Stimulated activated CD4-positive, alpha-beta T cell treated with anti-CD3 and anti-CD28 coated beads, Interleukin-4, amount 100 ng/mL, for 1 hour (primary cell): ENCODE measurements at places on chromosomes 5 and 9.

DNA sequence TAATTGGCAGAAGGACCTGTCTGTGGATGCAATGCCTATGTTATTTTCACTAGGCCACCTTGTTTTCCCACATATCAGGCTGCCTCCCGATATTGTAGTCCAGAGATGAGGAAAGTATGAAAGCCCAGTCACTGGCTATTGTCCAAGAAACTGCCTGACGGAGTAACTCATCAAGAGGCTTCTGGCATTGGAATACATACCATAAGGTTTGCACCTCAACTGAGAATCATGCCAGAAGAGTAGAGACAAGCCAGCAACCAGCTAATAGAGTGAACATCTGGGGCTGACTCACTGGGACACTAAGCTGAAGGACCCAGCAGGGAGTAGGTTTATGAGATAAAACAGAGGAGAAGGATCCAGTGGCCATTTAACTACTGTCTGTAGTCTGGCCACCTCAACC lies 137.2 kb upstream of the FST start:
- DNase-seq, result no peak

- no peak for DNase-seq
Observed at GRCh38 chr5:160423099-160423498, 1.4 kb downstream of the PTTG1 start.

- no peak for DNase-seq
Observed at GRCh38 chr5:169356181-169356580, 55.2 kb upstream of the SLIT3 start.

DNA sequence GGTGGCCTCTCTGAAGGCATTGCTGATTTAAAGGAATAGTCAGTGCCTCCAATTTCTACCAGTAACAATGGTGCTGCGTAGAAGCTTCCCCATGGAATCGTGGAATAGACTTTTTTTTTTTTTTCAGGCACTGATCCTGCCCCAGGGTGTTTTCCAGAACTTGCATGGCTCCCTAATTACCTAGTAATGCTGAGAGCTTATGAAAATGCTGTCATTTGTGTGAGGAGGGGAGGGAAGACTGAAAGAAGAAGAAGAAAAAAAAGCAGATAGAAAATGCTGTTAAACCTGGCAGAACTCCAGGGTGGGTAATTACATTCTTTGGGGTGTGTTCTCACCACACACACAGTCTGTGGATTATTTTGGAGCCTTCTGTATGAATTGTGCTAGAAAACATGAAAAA lies 4.8 kb upstream of the GRIA1 start:
- DNase-seq, result no peak

DNA sequence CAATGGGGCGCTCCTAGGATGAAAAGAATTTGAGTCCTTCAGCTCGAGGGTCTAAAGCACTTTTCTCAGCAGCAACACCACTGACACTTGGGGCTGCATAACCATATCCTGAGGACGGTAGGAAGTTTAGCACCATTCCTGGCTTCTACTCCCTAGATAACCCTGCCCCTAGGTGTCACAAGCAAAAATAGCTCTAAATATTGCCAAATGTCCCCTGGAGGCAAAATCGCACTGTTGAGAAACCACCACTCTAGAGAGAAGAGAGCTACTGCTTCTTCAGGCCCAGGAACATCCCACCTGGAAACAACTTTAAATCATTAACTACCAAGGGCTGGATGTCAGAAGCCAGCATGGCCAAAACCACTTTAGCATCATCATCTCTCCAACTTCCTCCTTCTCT lies 29.8 kb downstream of the MYO10 start:
- DNase-seq, result no peak

- peak; percentile 48 for DNase-seq
Observed at GRCh38 chr5:80255431-80255810, 427 bp downstream of the SERINC5 start.

GRCh38 chr5:35162848-35163709 lies 67.2 kb downstream of the PRLR start:
- DNase-seq, result no peak

GRCh38 chr9:109107402-109108240 lies 12.1 kb downstream of the TMEM245 start:
- DNase-seq, result no peak

DNA sequence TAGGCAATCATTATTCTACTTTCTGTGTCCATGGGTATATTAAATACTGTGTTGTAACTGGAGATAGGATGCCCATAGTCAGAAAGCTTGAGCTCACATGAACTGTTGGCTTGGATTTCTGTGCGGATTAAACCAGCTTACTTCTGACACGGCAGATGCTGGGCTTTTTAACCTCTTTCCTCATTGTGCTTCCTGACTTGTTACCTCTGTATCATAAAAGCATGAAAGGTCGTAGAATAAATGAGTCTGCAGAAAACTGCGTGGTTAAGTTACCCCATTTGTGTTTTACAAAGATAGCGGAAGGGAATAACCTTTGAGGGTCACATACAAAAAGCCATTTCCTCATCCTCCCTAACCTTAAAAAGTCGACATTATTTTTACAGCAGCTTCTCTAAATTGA lies 199.5 kb upstream of the DMRT1 start:
- DNase-seq, result no peak

- DNase-seq, result no peak
Observed at GRCh38 chr9:14923701-14924100, 13.5 kb upstream of the FREM1 start.

- no peak for DNase-seq
Observed at GRCh38 chr5:107668154-107669095, 2.3 kb downstream of the EFNA5 start.

GRCh38 chr9:109286981-109287380 lies 33.9 kb downstream of the EPB41L4B start:
- DNase-seq, result no peak

- DNase-seq, result no peak
Observed at GRCh38 chr5:59234236-59234635, 651.4 kb downstream of the RAB3C start.

GRCh38 chr5:106849266-106849665 lies 821.5 kb downstream of the EFNA5 start:
- no peak for DNase-seq

DNA sequence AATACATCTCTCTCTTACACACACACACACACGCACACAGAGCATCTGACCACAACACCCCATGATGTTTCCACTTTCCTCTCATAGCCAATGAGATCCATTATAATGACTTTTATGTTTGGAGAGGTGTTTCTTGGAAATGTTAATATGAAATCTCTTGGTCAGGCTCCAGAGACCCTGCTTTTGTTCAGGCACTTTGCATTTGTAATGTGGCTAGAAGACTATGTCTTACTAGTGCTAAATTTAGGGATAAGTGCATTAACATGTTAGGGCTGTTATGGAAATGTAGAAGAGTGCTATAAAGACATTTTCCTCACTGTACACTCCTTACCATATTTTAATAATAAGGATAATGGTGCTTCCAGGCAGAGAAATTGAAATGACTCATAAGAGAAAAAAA lies 3.8 kb downstream of the CDH9 start:
- DNase-seq, result no peak

- DNase-seq, result no peak
Observed at GRCh38 chr9:123348317-123348992, 7.5 kb upstream of the CRB2 start.

GRCh38 chr5:10856683-10857337 lies 95.8 kb upstream of the DAP start:
- peak; percentile 38 for DNase-seq

DNA sequence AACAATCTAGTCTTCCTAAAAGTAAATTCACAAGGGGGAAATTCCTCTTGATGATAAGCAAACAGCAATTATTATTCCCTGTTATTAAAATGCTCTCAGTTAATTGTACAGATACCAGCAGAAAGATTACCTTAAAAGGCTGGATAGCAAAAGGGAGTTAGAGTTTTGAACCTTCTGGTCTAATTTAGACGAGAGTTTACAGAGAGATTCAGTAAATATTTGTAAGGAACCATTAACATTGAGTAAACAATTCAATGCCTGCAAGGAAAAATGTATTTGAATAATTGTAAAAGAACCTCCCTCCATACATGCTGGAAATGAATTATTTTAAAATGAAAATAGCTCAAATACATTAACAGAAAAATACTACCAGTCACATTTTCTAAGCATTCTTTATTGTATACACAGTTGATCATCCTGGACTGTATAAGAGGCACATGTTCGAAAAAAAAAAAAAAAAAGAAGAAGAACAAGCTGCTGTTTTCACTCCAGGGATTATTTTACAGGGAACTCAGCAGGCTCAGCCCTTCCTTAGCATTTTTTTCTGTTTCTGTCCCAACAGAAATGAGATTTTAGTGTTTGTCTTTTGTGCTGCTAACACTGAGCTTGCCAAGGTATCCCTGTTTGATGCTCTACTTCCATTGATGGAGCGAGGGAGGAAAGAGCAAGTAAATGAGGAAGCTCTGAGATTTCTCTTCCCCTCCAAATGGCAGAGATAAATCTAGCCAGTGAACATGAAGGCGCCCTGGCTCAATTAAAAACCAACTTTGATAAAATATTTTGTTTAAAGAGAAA lies 141.1 kb downstream of the ENC1 start:
- no peak for DNase-seq

GRCh38 chr5:138000102-138000723 lies 32.7 kb downstream of the FAM13B start:
- DNase-seq, result no peak

DNA sequence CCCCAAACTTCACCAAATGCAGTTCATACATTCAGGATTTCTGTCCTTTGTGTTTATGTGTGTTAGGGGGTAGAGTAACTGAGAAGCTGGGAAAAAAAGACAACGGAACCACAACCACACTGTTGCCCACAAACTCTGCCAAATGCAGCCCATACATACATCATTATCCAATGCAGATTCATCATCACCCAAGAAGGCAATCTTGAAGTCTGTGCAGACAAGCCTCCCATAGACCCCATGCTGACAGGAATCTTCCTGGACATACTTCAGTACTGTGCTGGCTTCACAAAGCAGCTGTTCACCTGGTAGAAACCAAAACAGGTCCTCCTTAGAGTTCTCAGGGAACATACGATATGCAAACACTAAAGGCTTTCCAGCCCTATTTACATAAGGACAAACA lies 38.9 kb downstream of the MTMR12 start:
- no peak for DNase-seq

DNA sequence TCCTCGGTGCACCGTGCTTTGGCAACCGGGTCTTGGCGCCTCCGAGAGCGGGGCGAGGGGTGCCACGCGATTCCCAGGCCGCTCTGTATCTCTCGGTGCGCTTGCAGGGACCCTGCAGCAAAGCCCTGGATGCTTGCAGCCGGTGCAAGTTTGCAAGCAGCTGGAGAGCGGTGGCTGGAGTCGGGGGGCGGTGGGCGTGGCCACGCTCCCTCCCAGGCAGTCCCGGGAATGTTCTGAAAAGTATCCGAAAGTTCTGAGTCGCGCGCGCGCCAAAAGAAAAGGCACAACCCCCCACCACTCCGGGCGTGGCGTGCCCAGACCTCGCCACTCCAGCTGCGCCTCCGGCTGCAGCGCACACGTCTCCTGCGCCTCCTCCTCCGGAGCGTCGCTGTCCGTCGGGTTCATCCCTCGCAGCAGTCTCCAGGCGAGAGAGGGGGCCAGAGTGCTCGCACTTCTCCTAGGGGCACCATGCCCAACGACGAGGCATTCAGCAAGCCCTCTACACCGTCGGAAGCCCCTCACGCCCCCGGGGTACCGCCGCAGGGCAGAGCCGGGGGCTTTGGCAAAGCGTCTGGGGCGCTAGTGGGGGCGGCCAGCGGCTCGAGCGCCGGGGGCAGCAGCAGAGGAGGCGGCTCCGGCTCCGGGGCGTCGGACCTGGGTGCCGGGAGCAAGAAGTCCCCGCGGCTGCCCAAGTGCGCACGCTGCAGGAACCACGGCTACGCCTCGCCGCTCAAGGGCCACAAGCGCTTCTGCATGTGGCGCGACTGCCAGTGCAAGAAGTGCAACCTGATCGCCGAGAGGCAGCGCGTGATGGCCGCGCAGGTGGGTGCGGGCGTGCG lies at the start of gene DMRT1:
Gene DMRT1, plus strand, starts transcription at position 327 of the 839 bp plus-strand sequence. Its CDS starts 142 bp downstream, at position 469.
- DNase-seq, result no peak

- DNase-seq, result peak; percentile 37
Observed at GRCh38 chr9:121686930-121687541, 35.6 kb downstream of the DAB2IP start.
